Astrocyte of the spinal cord (primary cell): ENCODE measurements at places on chromosomes 5 and 9.
A peak's percentile ranks its signal among the peaks of the same experiment; 100 is the strongest.

GRCh38 chr5:143056339-143056704 lies 286.1 kb downstream of the ARHGAP26 start:
- no peak for DNase-seq

DNA sequence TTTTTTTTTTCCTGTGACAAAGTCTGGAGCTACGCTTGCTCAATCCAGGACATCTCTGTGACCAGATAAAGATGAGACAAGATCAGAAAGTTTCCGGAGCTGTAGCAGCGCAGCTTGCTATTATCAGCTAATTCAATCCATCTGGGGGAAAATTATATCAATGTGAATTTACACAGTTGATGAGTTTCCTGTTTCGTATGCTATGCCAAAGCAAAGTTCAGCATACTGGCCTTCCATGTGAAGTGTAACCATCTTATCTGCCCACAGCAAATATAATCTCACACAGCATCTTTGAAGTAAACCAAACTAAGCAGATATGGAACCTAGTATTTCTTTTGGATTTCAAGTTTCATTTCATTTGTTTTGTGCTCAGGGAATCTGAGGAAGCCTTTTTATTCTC lies 1767.7 kb downstream of the EFNA5 start:
- DNase-seq, result no peak

DNA sequence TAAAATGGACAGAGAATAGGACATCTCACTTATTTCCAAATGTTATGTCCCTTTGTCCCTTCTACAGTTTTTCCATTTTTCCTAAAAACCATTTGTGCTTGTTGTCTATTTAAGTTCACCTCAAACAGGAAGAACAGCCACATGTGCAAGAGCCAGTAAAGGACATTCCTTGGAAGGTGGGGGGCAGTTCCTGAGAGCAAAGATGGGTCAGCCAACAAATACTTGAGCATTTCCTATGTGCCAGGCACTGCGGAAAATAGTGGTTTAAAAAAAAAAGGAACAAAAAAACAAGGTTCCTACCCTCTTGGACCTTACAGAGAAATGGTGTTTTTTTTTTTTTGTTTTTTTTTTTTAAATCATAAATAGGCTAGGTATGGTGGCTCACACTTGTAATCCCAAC lies 26.8 kb downstream of the ANP32B start:
- DNase-seq, result peak; percentile 76

- DNase-seq, result no peak
These were observed 385.1 kb upstream of the IRX1 start for GRCh38 chr5:3210531-3210930.
